ENCODE measurements at places on chromosomes 4 and X. TPM values are rescaled to one million over a fixed set of nuclear protein-coding genes. Genes with fewer than 3 reads are reported as not detected.

The RBMXL3 gene
- not detected for total RNA-seq

The PAGE2 gene
- total RNA-seq = not detected

The MND1 gene
- not detected for total RNA-seq

The F11 gene
- 53.1 TPM for total RNA-seq

The NAP1L2 gene
- 3.4 TPM for total RNA-seq

The CXorf49 gene
- not detected for total RNA-seq

The WDR44 gene
- 10.1 TPM for total RNA-seq

The HPSE gene
- total RNA-seq = 0.99 TPM

The SCOC gene
- 28.7 TPM for total RNA-seq

The SGCB gene
- 9.3 TPM for total RNA-seq

The MAGEE2 gene
- total RNA-seq = not detected

The GNRHR gene
- total RNA-seq = not detected

The TMEM35A gene
- total RNA-seq = not detected

GRCh38 chrX:38816155-38816554, 14.9 kb downstream of the MID1IP1 start:
- no peak overlapping the region for H3K4me3 ChIP-seq
- peak overlapping the region; percentile 59 for H3K27ac ChIP-seq
- peaks cover 50% of the 10 kb centered on the region for H3K4me1 ChIP-seq
- H3K27me3 ChIP-seq = no peaks in the 10 kb centered on the region

- H3K36me3 ChIP-seq = no peaks in the 10 kb centered on the region
- H3K4me3 ChIP-seq = no peak overlapping the region
- H3K27ac ChIP-seq = no peak overlapping the region
- no peaks in the 10 kb centered on the region for H3K27me3 ChIP-seq
Observed at GRCh38 chrX:136689436-136689835, 41.5 kb downstream of the CD40LG start.

- no peaks in the 10 kb centered on the region for H3K4me1 ChIP-seq
- no peak overlapping the region for H3K4me3 ChIP-seq
- no peaks in the 10 kb centered on the region for H3K36me3 ChIP-seq
- no peaks in the 10 kb centered on the region for H3K27me3 ChIP-seq
- no peak overlapping the region for H3K27ac ChIP-seq
Observed at GRCh38 chr4:84432713-84433112, 66.4 kb downstream of the NKX6-1 start.

- no peaks in the 10 kb centered on the region for H3K4me1 ChIP-seq
- H3K27me3 ChIP-seq = no peaks in the 10 kb centered on the region
- H3K36me3 ChIP-seq = no peaks in the 10 kb centered on the region
- no peak for DNase-seq
- no peak overlapping the region for H3K4me3 ChIP-seq
Observed at GRCh38 chr4:34181311-34181841, 2062.9 kb downstream of the ARAP2 start.

DNA sequence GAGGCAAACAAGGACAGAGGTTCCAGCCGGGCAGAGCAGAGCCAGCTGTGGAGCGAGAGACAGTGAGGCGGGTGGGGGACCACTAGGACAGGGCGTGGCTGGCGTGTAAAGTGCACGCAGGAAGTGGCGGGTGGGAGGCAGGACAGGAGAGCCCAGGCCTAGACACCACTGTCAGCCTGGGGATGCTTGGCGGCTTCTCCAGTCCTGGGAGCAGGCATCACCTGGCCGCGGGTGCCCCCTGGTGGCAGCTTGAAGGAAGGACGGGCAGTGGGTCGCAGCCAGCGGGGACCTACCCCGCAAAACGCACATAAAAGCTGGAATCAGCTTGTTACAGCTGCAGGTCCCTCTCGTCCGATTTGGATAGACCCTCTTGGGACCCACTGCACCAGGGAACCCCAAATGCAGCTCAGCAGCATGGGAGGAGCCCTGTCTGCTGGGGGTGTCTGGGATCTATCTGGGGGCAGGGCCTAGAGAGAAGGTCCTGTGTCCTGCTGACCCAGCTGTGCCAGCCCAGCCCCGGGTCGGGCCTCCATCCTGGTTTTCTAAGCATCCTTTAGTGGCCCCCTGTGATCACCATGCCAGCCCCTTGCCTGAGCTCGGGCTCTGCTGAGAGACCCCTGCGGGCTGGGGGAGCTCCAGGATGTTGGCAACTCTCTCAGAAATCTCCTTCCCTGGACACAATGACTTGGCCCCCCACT, 57.7 kb downstream of the WFS1 start:
- peak; percentile 80 for DNase-seq
- no peak overlapping the region for H3K4me3 ChIP-seq
- H3K4me1 ChIP-seq = no peaks in the 10 kb centered on the region
- H3K27me3 ChIP-seq = peaks cover 2% of the 10 kb centered on the region
- no peaks in the 10 kb centered on the region for H3K36me3 ChIP-seq

- no peak for DNase-seq
- H3K27me3 ChIP-seq = peaks cover 4% of the 10 kb centered on the region
- H3K36me3 ChIP-seq = no peaks in the 10 kb centered on the region
- H3K4me1 ChIP-seq = no peaks in the 10 kb centered on the region
Observed at GRCh38 chr4:142416121-142416520, 430.0 kb downstream of the INPP4B start.

GRCh38 chrX:147741776-147742175, 169.9 kb upstream of the FMR1 start:
- no peaks in the 10 kb centered on the region for H3K4me1 ChIP-seq
- H3K4me3 ChIP-seq = no peak overlapping the region
- H3K36me3 ChIP-seq = no peaks in the 10 kb centered on the region
- no peak for DNase-seq

- H3K4me1 ChIP-seq = no peaks in the 10 kb centered on the region
- no peak overlapping the region for H3K4me3 ChIP-seq
- DNase-seq = no peak
- H3K27me3 ChIP-seq = no peaks in the 10 kb centered on the region
- H3K36me3 ChIP-seq = no peaks in the 10 kb centered on the region
Observed at GRCh38 chr4:101183221-101183620, 164.1 kb downstream of the PPP3CA start.

- H3K4me1 ChIP-seq = peaks cover 4% of the 10 kb centered on the region
- H3K27ac ChIP-seq = no peak overlapping the region
- DNase-seq = no peak
- H3K4me3 ChIP-seq = no peak overlapping the region
Observed at GRCh38 chrX:46704767-46705386, 54.0 kb downstream of the SLC9A7 start.

- no peaks in the 10 kb centered on the region for H3K4me1 ChIP-seq
- DNase-seq = no peak
- H3K36me3 ChIP-seq = no peaks in the 10 kb centered on the region
- H3K27me3 ChIP-seq = no peaks in the 10 kb centered on the region
Observed at GRCh38 chr4:72857216-72857615, 212.3 kb downstream of the COX18 start.

GRCh38 chr4:83231620-83232076, 53.0 kb downstream of the COQ2 start:
- H3K4me3 ChIP-seq = no peak overlapping the region
- no peak overlapping the region for H3K27ac ChIP-seq
- H3K27me3 ChIP-seq = no peaks in the 10 kb centered on the region
- H3K36me3 ChIP-seq = no peaks in the 10 kb centered on the region
- no peak for DNase-seq

GRCh38 chrX:70336767-70337166, 46.9 kb downstream of the KIF4A start:
- no peak overlapping the region for H3K4me3 ChIP-seq
- DNase-seq = no peak
- H3K36me3 ChIP-seq = no peaks in the 10 kb centered on the region

Measured in body of pancreas (tissue), 4 donors.